Tibial nerve (tissue), 4 donors: ENCODE measurements at places on chromosomes 2 and 18.

DNA sequence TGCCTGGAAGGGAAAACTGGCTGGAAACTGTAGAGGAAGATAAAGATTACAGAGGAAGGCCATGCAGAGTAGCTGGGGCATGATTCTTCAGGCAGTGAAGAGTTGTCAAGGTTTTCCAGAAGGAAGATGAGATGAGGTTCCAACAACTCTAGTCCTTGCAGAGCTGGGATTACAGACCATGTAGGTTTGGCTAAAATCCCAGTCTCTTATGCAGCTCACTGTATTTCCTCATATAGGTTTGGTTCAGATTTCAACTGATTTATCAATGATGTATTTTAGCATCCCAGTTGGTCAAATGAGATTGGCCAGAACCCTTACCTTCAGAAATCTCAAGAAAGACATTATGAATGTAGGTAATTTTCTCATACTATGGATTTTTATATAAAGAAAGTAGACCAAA, 16.4 kb downstream of the FAP start:
- no peak overlapping the region for H3K27ac ChIP-seq
- no peaks in the 10 kb centered on the region for H3K36me3 ChIP-seq
- no peak overlapping the region for H3K4me3 ChIP-seq

- no peak for DNase-seq
- H3K36me3 ChIP-seq = no peaks in the 10 kb centered on the region
- no peak overlapping the region for H3K4me3 ChIP-seq
- no peaks in the 10 kb centered on the region for H3K4me1 ChIP-seq
Observed at GRCh38 chr2:173412628-173413027, 58.0 kb downstream of the CDCA7 start.

DNA sequence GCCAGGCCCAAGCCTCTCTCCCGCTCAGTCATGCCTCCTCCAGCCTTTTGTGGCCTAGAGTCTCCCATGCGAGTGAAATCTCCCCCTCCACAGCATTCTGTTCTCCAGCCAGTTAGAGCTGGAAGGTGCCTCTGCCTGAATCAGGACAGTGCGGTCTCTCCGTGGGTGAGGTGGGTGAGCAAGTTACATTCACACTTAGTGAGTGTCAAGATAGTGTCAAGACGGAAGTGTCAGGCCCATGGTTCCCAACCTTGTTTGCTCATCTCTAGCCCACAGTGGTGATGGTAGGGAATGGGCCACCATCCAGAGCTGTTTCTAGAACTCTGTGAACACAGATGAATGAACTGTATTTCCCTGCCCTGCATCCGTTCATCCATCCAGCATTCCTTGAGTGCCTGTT, 59.5 kb downstream of the LPIN1 start:
- H3K27me3 ChIP-seq = no peaks in the 10 kb centered on the region
- H3K27ac ChIP-seq = no peak overlapping the region
- H3K36me3 ChIP-seq = peaks cover 10% of the 10 kb centered on the region
- no peak overlapping the region for H3K4me3 ChIP-seq

DNA sequence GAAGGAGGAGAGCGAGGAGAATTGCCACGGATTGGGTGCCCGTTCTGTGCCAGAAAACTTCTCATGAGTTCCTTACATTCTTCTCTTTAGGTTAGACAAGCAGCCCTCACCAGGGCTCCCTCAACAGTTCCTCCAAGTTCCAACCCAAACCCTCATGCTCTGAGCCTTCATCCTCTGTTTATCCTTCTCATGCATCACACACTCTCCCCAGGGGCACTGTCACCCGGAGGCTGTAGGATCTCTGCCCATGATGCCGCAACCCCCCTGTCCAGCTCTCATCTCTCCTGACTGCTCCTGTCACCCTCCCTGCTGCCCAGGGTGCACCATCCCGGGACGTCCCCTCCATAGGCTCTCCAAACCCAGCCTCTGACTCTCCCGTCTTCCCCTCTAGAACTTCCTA, 99.4 kb upstream of the MYCN start:
- no peak for DNase-seq
- H3K4me1 ChIP-seq = no peaks in the 10 kb centered on the region
- H3K27ac ChIP-seq = no peak overlapping the region
- H3K27me3 ChIP-seq = no peaks in the 10 kb centered on the region
- no peak overlapping the region for H3K4me3 ChIP-seq
- H3K36me3 ChIP-seq = no peaks in the 10 kb centered on the region

- no peaks in the 10 kb centered on the region for H3K27me3 ChIP-seq
- no peaks in the 10 kb centered on the region for H3K4me1 ChIP-seq
- no peak overlapping the region for H3K27ac ChIP-seq
- no peak for DNase-seq
Observed at GRCh38 chr2:145682546-145683157, 1162.7 kb upstream of the ZEB2 start.

GRCh38 chr2:64865831-64866345, 123.3 kb upstream of the SLC1A4 start:
- no peaks in the 10 kb centered on the region for H3K27me3 ChIP-seq
- H3K36me3 ChIP-seq = no peaks in the 10 kb centered on the region
- no peak overlapping the region for H3K27ac ChIP-seq
- peak overlapping the region; percentile 62 for H3K4me3 ChIP-seq
- no peaks in the 10 kb centered on the region for H3K4me1 ChIP-seq
- no peak for DNase-seq

- H3K4me3 ChIP-seq = no peak overlapping the region
- no peaks in the 10 kb centered on the region for H3K4me1 ChIP-seq
- DNase-seq = no peak
- H3K36me3 ChIP-seq = no peaks in the 10 kb centered on the region
- H3K27me3 ChIP-seq = no peaks in the 10 kb centered on the region
Observed at GRCh38 chr18:79862562-79862961, 64.8 kb downstream of the KCNG2 start.

GRCh38 chr18:9304388-9305070, 30.0 kb upstream of the TWSG1 start:
- no peak overlapping the region for H3K4me3 ChIP-seq
- H3K27me3 ChIP-seq = no peaks in the 10 kb centered on the region
- H3K27ac ChIP-seq = no peak overlapping the region
- DNase-seq = no peak
- no peaks in the 10 kb centered on the region for H3K36me3 ChIP-seq

- H3K4me3 ChIP-seq = no peak overlapping the region
- no peak for DNase-seq
- H3K27me3 ChIP-seq = no peaks in the 10 kb centered on the region
- peaks cover 49% of the 10 kb centered on the region for H3K4me1 ChIP-seq
- H3K27ac ChIP-seq = no peak overlapping the region
- no peaks in the 10 kb centered on the region for H3K36me3 ChIP-seq
Observed at GRCh38 chr2:16657671-16658070, 8.0 kb downstream of the CYRIA start.

- H3K27ac ChIP-seq = no peak overlapping the region
- H3K27me3 ChIP-seq = no peaks in the 10 kb centered on the region
- DNase-seq = no peak
- H3K4me3 ChIP-seq = no peak overlapping the region
Observed at GRCh38 chr18:40041951-40042350, 1913.1 kb upstream of the PIK3C3 start.

GRCh38 chr2:191243154-191243553, 2.0 kb upstream of the MYO1B start:
- no peaks in the 10 kb centered on the region for H3K4me1 ChIP-seq
- H3K36me3 ChIP-seq = no peaks in the 10 kb centered on the region
- no peak for DNase-seq
- peaks cover 5% of the 10 kb centered on the region for H3K27me3 ChIP-seq

DNA sequence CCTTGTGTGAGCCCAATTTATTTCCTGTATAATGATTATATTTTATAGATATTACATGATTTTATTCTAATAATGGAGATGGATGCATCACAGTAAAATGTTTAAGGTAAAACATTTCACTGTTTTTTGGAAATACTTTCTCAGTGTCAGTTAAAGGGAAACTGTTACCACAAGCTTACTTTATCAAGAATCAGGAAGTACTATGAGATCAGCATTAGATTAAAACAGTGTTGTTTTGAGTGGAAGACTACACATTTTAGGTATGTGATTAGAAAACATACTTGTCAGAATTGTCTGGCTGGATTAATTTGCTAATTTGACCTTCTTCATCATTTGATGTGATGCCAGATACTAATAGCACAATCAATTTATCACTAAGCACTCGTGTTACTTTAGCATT, at the start of gene HRH4:
Gene HRH4 (plus strand): TSS at position 250 of the 400 bp plus-strand sequence. CDS start 92 bp downstream, at position 342.
- H3K27me3 ChIP-seq = no peaks in the 10 kb centered on the region
- H3K4me3 ChIP-seq = no peak within 1 kb of the TSS
- H3K27ac ChIP-seq = no peak within 1 kb of the TSS

DNA sequence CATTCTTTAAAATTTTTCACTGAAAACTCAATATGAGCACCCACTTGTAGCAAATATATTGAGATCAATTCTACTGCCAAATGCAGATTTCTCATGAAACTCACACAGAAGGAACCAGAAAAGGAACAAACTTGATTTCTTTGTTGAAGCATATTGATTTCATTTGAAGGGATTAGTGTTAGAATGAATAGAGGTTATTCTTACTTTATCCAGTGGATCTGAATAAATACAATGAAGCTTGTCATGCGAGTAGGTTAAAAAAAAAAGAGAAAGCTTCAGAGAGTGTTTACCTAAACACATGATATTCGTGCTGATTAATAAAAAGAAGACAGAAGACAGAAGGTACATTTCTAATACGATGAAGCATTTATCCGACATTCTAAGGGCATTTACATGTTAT, 226.7 kb upstream of the ZSWIM2 start:
- H3K36me3 ChIP-seq = no peaks in the 10 kb centered on the region
- H3K27ac ChIP-seq = no peak overlapping the region
- H3K4me3 ChIP-seq = no peak overlapping the region

GRCh38 chr2:217968023-217968422, 34.8 kb downstream of the TNS1 start:
- no peak overlapping the region for H3K27ac ChIP-seq
- DNase-seq = no peak
- H3K4me1 ChIP-seq = peaks cover 52% of the 10 kb centered on the region

DNA sequence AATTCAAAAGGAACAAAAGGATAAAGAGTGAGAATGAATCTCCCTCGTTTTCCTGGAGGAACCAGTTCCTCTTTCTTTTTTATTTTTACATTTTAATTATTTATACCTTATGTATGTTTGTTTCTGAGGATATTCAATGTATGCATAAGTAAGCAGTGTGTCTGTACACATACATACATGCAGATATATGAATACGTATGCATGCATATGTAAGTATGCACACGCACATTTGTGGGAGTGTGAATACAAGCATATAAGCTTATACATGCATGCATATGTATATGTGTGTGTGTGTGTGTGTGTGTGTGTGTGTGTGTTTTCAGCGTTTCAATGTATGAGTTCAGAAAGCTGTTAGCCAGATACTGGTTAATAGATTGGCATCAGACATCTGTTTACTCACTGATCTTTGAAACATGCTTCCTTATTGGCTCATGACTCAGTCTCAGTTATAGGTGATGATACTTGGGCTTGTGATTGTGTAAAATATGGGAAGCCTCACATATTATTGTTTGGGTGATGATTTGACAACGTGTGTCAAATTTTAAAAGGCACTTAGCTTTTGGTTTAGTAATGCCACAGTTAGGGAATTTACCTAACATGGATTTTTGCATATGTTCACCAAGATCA, 279.7 kb upstream of the TRIB2 start:
- no peaks in the 10 kb centered on the region for H3K36me3 ChIP-seq
- no peak for DNase-seq
- H3K4me1 ChIP-seq = no peaks in the 10 kb centered on the region
- no peaks in the 10 kb centered on the region for H3K27me3 ChIP-seq
- H3K4me3 ChIP-seq = no peak overlapping the region

DNA sequence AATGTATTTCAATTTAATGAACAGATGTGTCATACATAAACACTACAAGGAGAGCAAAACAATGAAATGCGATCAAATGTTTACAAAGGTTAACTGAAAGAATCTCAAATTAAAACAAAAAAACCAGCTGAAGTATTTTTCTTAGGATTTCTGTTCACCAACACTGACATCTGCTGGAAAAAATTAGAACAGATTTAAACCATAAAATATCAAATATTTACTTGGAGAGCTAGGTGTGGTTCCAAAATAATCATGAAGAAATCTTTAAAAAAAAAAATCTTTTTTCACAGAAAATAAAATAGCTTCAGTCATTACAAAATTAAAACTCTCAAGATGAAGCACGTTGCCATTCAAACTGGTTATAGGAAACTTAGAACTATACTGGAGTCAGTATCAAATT, 13.8 kb downstream of the MMADHC start:
- no peaks in the 10 kb centered on the region for H3K27me3 ChIP-seq
- H3K4me3 ChIP-seq = no peak overlapping the region
- DNase-seq = no peak

DNA sequence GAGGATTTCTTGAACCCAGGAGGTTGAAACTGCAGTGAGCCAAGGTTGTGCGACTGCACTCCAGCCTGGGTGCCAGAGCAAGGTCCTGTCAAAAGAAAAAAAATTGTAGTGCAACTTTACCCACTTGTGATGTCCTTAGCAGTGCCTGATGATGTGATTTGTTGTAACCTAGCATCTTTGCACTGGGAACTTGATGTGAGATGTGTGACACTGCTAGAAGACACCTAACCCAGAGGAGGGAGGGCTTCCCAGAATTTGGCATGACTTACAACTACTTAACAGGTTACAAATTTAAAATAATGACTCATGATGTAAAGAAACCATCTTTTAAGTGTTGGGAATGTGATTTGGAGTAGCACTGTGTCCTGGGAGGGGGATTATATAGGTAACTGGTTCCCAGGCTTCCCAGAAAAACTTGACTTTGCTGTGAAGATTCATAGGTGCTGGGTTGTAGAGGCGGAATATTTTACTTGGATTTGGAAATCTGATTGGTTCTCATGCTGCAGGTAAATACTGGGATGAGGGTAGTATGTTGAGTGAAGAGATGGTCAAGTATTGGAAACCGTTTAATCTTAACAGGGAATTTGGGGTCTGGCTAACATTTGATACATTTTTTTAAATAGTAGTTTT, 3.7 kb downstream of the EEF1B2 start:
- DNase-seq = no peak
- no peaks in the 10 kb centered on the region for H3K4me1 ChIP-seq
- no peaks in the 10 kb centered on the region for H3K27me3 ChIP-seq
- H3K27ac ChIP-seq = no peak overlapping the region

- no peaks in the 10 kb centered on the region for H3K36me3 ChIP-seq
- no peak overlapping the region for H3K4me3 ChIP-seq
- H3K27ac ChIP-seq = no peak overlapping the region
- no peaks in the 10 kb centered on the region for H3K27me3 ChIP-seq
- DNase-seq = no peak
Observed at GRCh38 chr18:58552057-58552461, 76.8 kb downstream of the ALPK2 start.

- no peaks in the 10 kb centered on the region for H3K36me3 ChIP-seq
- H3K4me3 ChIP-seq = no peak overlapping the region
- no peak overlapping the region for H3K27ac ChIP-seq
- H3K4me1 ChIP-seq = no peaks in the 10 kb centered on the region
- no peaks in the 10 kb centered on the region for H3K27me3 ChIP-seq
- no peak for DNase-seq
Observed at GRCh38 chr18:79923896-79924585, 27.4 kb downstream of the SLC66A2 start.

DNA sequence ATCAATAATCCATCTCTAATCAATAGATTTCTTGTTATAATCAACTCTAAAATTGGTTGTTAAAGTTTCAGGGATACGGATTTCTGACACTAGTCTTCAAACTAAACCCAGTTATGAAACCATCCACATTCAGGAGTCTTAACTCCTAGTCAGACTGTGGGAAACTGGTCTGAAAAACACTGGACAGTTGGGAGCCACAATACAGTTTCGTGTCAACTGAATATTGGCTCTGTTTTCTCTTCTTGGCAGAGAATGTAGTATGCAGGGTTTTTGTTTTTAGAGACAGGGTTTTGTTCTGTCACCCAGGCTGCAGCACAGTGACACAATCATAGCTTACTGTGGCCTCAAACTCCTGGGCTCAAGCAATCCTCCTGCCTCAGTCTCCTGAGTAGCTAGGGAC, 123.1 kb downstream of the RTTN start:
- no peak for DNase-seq
- no peak overlapping the region for H3K27ac ChIP-seq
- no peaks in the 10 kb centered on the region for H3K4me1 ChIP-seq
- H3K36me3 ChIP-seq = no peaks in the 10 kb centered on the region
- no peak overlapping the region for H3K4me3 ChIP-seq
